Mucosa of descending colon (tissue), 3 donors: ENCODE measurements at places on chromosomes 7 and 10.

- DNase-seq, result no peak
These were observed 70.1 kb upstream of the HECW1 start for GRCh38 chr7:43042302-43042701.

- no peak for DNase-seq
These were observed 182.4 kb downstream of the SKIDA1 start for GRCh38 chr10:21343087-21343486.

DNA sequence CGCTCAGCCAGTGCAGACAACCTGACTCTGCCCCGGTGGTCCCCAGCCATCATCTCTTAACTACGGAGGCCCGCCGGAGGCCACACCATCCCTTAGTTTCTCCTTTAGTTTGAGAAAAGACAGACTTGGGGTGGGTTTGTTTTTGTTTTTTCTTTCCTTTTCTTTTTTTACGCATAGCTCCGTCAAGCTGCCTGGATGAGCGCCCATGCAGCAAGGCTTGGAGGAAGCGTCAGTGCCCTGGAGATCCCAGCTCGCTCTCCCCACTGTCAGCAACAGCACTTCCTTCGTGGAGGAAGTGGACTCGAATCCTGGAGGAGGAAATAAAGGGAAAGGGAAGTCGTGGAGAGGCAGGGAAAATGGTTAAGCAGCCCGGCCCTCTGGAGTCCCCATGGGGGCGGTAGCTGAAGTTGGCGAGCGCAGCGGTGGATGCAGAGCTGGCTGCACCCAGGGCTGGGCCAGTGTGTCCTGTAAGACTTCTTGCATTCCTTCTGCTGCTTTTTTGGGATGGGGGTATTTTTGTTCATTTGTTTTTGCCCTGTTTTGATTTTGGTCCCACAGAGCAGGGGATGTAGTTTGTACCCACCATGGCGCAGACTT is 35.9 kb upstream of the GJD4 start:
- no peak for DNase-seq

GRCh38 chr10:69681436-69681835 is 51.4 kb downstream of the FAM241B start:
- no peak for DNase-seq

DNA sequence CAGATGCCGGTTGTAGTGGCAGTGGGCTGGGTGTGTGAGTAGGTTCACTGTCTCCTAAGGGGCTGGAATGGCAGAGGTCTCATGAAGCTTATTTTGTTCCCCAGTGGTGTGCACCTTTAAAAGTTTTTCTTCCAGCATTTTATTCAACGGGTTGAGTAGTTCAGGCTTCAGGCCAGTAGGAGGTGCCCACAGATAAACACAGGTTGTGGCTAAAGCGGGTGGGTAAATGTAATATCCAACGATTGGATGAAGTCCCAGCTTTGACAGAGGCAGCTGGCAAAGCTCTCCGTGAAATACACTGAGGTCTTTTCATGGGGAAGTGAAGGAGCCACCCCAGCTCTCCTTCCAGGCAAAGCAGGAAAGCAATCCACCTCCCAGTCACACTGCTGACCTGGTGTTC is 339.8 kb upstream of the LRRTM3 start:
- DNase-seq, result no peak

GRCh38 chr7:49791088-49791741 is 17.8 kb downstream of the VWC2 start:
- DNase-seq, result no peak

DNA sequence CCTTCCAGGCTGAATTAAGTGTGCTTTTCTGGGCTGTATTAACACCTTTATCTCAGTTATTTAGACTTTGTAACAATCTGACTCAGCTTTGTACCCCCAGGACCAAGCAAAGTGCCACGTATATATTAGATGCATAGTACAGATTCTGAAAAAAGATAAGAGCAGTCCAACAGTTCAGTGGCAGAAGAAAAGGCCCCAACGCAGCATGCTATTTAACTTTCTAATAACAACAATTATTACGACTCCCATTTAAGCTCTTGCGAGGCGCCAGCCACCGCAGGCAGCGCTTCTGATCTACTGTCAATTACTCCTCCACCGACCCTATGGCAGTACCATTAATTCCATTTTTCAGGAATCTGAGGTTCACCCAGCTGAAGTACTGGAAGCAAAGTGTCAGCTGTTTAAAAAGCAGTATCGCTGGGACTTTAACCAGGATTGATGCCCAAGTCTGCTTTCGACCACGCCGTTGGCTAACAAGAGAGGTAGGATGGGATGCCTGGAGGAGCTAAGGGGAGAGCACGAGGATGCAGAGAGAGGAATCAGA is 638 bp downstream of the LIPA start:
- no peak for DNase-seq

DNA sequence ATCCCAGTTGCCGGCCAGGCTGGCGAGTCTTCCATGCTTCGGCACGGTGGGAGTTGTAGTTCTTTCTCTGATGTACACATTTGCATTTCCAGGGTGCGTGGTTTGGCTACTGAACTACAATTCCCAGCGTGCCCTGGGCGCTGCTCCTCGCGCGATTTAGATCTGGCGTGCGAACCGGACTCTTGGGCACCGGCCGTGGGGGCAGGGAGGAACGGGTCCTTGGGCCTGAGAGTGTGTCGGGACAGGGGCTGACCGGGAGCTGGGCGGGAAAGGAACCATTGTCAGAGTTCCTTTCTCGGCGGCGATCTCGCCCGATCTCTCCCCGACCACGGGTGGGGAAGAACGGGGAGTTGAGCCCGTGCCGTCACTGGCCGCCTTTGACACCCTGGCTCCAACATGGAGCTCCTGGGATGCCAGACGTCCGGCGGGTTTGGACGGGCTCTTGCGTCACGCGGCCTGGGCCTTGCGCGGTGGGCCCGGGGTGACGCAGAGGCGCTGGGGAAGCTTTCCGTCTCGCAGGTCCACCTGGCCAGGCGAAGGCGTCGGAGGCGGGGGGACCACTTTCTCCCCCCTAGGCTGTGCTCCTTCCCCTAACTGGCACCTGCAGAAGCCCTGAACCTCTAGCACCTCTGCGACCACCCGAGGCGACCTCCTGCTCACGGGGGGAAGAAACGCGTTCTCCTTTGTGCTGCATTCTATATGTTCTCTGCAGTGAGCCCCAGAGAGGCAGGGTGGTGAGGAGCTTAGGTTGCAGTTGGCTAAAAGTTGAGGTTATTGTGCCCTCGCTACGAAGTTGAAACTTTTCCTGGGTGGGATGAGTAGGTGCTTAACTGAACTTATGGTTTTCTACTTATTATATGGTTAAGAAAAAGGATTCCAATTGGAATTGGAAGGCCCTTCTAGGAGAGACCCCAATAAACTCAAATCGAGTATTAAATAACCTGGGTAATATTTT is 824 bp downstream of the IFRD1 start:
- DNase-seq, result peak; percentile 98

GRCh38 chr7:3150027-3150426 is 106.4 kb upstream of the CARD11 start:
- DNase-seq, result no peak

- no peak for DNase-seq
These were observed 324.3 kb downstream of the DNAJB6 start for GRCh38 chr7:157660971-157661610.
